ENCODE measurements at places on chromosomes 6 and 20.

- DNase-seq = no peak
These were observed 429.6 kb upstream of the PLCB4 start for GRCh38 chr20:8639112-8639778.

DNA sequence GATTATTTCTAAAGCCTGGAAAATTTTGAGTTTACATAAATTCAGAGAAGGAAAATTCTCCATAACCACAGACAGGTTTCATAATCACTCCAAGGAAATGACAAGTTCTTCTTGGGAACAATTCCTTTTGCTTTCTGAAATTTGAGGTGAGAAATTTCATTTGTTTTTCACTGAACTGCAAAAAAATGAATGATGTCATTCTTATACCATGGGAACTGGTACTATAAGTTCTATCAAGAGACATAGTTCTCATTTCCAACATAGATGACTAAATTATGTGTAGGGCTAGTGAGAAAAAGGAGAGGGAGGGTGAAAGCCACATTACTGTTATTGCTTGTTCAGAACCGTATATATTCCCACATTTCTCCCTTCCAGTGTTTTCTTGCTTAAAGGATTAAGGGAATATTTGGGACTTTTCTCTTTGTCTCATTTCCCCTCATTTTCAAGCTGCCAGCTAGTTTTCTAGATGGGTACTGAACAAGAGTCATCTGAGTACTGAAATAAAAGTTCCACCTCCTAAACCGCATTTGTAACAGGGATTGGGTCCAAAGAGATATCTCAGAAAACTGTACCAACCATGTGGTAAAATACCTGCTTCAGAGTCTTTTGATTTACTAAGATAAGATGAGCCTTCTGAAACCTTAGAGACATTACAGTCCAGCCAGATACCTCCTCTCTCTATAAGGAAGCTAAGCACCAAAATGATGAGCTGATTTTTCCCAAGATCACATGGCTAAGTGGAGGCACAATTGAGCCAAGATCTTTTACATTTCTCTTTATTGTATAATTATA, 144.3 kb upstream of the PRDM1 start:
- no peak for DNase-seq

DNA sequence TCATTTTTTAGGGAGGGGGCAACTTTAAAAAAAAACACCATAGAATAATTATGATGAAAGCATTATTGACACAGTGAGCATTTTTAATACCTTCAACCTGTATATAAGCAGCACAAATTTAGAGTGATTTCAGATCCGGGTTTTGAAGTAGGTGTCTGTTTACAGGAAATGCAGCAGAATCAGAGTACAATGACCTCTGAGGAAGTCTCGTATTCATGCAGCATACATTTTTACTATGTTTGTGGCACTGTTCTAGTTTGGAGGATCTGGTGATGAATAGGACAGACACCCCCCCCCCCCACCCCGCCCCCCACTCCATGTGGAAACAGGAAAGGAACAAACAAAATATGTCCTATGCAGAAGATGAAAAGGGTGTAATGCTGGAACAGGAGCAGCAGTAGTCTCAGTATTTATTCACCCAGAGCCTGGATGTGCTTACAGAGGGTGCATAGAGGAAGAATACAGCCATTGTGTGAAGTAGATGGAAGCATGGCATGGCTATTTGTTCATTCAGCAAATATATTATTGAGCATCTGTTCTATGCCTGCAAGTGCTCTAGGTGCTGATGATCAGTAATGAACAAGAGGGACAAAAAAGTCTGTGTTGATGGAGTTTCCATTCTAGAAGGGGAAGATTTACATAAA, 19.7 kb downstream of the VAPB start:
- DNase-seq = peak; percentile 77

DNA sequence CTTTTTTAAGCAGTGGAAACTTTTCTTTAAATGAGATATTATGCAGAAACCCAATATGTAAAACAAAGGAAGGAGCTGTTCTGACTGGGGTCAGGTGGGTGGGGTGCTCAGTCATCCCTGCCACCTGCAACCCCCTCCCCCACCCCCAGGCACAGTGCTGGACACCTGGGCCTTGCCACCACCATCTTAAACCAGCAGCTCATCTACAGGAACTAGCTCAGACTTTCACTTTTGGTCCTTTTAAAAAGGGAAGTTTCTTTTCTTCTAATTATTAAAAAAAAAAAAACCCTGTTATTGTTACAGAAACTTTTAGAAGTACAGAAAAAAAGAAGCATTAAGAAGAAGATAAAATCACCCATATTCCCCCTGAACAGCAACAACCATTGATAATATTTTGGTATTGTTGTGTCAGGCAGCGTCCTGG, 37.1 kb downstream of the PPP1R16B start:
- DNase-seq = no peak

GRCh38 chr20:58518387-58518786, 3.2 kb upstream of the APCDD1L start:
- no peak for DNase-seq

DNA sequence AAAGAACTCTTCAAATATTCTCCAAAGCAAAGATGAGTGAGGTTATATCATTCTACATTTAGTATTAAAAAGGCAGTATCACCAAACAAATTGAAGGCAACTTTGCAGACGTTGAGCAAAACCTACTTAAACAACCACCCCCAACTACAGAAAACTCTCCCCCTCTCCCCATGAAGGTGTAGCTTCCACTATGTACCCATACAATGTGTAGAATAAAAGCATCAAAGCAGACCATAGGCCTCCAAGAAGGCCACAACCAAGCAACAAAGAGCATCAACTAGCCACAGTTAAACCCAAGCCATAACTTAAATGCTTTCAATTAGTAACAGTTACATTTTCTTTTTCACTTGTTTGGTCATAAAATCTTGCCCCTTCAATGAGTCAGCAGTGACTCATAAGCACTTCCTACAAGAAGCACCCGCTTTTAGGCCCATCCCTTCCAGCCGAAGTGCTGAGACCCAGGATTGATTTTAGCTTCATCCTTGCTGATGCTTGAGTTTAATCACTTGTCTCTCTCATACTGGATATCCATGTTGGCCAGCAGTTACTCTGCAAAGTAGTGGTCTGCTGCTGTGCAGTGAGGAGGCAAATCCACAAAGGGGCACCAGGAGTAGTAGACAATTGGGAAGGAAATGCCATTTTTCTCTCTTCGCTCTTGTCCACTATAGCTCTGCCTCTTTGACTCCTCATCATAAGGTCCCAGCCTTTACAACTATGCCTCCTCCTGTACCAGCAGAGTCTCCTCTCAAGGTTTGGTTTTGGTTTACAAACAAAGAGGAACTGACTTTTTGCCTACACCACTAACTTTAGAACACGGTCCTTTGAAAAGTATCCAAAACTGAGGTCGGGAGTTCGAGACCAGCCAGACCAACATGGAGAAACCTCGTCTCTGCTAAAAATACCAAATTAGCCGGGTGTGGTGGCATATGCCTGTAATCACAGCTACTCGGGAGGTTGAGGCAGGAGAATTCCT, 8.4 kb upstream of the NUP153 start:
- no peak for DNase-seq

DNA sequence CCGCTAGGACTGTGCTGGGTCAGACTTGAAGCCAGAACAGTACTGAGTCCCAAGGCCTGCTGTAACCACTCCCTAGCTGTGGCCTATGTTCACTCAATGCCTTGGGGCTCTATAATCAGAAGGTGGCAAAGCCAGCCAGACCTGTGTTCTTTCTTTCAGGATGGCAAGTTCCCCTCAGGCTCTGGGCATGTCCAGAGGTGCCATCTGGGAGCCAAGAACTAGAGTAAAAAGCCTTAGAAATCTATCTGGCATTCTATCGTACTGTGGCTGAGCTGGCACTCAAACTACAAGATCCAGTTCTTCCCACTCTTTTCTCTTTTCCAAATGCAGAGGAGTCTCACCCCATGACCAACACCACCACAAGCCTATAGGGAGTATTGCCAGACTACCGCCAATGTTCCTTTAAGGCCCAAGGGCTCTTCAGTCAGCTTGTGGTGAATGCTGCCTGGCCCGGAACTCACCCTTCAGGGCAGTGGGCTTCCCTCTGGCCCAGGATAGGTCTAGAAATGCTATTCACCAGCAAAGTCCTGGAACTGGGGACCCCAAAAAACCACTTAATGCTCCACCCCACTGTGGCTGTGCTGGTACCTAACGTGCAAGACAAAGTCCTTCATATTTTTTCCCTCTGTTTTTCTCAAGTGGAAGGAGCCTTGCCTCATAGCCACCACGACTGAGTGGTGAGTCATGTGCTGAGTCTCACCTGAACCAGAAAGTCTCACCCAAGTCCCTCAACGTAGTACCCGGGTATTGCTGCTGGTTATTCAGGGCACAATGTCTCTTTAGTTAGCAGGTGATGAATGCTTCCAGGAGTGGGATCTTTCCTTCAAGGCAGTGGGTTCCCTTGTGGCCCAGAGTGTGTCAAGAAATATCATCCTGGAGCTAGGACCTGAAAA, 8.6 kb upstream of the SIRPB2 start:
- no peak for DNase-seq

- peak; percentile 52 for DNase-seq
These were observed 119.3 kb downstream of the RNF144B start for GRCh38 chr6:18506382-18507017.

- no peak for DNase-seq
These were observed 14.7 kb downstream of the NTSR1 start for GRCh38 chr20:62723351-62723750.

DNA sequence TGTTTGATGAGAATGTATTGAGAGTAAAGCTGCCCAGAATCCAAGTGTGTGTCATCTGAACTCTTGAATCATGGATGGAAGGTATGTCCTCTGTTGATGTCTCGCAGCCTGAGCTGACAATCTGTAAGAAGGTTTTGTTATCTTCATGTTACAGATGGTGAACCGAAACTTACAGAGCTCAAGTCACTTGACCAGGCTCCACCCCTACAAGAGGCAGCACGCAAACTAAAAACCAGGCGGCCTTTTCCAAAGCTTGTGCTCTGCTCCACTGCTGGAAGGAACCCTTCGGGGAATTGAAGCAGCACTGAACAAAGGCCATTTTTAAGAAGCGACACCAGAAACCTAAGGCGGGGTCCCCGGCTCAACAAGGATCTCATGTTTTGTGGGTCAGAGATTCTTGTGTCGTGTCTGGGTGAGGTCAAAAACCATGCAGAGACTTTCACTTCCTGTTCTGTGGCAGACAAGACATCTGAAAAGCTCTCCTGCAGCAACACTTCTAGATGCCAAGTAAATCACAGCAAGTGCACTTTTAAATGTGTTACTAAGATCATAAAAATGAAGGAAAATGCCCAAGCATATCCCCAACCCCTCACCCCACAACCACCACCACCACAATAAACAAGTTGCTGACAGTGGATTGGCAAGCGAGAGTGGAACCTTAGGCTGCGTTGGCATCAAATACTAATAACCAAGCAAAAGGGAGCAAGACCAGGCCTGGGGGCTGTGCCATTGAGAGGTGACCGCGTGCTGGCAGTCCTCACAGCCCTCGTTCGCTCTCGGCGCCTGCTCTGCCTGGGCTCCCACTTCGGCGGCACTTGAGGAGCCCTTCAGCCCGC, 27.3 kb downstream of the NQO2 start:
- DNase-seq = no peak

DNA sequence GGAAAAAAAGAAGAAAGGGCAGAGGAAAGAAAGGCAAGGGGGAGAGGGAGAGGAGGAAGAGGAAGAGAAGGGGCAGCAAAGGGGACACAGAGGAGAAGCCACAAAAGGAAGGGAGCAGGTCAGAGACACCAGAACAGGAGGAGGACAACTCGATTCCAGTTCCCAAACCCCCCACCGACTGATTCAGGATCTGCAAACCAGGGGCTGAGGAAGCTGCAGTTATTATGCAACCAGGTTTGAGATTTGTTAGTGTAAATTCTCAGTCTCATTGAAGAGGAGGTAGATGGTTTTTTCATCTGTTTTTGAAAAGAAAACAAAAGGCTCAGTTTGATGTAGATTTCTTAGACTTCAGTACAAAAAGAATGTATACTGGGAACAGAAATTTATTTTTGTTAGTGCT, 202.8 kb downstream of the FOXC1 start:
- no peak for DNase-seq

- DNase-seq = no peak
These were observed 179.8 kb downstream of the LINC00237 start for GRCh38 chr20:20926222-20926905.

DNA sequence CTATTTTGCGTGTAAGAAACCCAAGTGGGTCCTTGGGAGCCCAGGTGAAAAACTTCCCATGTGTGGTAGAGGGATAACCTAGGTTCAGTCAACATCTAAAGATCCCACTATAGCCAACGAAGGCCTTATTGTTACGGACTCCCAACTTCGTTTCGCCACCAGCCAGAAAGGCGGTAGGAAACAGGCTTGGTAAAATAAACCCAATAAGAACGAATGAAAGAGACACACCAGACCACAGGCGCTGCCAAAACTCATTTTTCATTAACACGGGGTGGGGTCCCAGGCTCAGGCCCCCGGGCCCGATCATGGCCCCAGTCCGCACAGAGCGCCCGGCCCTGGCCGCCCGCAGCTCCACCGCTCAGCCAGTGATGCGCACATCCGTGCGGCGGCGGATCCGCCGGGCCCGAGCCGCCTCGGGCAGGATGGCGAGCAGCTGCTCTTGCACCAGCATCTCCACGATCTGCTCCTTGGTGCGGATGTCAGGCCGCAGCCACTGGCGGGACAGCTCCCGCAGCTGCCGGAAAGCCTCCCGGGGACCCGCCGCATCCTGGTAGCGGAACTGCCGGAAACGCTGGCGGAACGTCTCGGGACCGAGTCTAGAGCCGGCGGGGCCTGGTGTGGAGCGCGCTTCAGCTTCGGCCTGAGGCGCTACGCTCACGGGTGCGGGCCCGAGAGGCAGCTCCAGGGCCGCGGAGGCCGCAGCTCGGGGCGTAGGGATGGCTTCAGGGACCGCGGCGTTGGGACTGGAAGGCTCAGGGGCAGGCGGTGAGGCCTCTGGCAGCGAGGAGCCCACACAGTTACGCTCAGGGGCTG, 709 bp downstream of the SCAND1 start:
- peak; percentile 74 for DNase-seq

GRCh38 chr6:28764014-28764723, 159.6 kb downstream of the TRIM27 start:
- no peak for DNase-seq
